ENCODE measurements at places on chromosomes 13 and 19. TPM values are rescaled to one million over a fixed set of nuclear protein-coding genes. Genes with fewer than 3 reads are reported as not detected.

GRCh38 chr13:42334329-42334706, 62.4 kb downstream of the AKAP11 start:
- H3K27ac ChIP-seq = no peak overlapping the region
- no peaks in the 10 kb centered on the region for H3K4me1 ChIP-seq
- DNase-seq = peak; percentile 39
- peak overlapping the region; percentile 50 for H3K4me3 ChIP-seq
- H3K27me3 ChIP-seq = peaks cover 12% of the 10 kb centered on the region

DNA sequence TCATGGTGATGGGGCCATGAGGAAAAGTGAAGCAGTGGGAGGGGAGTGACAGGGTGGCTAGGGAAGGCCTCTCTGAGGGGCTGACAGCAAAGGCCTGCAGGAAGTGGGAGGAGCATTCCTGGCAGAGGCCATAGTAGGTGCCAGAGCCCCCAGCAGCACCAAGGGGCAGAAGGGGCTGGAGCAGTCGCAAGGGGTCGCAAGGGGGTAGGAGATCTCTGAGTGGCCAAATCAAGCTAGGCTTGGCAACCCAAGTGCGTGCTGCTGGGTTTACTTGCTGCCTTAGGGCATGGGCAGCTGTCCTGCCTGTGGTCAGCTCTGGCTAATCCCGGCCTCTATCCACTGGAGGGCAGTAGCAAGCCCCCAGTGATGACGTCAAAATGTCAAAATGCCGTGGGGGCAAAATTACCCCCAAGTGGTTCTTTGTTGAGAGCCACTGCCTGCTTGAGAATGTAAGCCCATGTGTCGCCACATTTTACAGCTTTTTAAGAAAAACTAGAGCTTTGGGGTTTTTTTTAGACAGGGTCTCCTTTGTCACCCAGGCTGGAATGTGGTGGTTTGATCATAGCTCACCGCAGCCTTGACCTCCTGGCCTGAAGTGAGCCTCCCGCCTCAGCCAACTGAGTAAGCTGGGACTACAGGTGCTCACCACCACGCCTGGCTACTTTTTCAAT, 11.8 kb downstream of the CCDC97 start:
- peaks cover 37% of the 10 kb centered on the region for H3K36me3 ChIP-seq
- no peaks in the 10 kb centered on the region for H3K27me3 ChIP-seq
- H3K27ac ChIP-seq = peak overlapping the region; percentile 100
- peaks cover 54% of the 10 kb centered on the region for H3K4me1 ChIP-seq

- DNase-seq = peak; percentile 82
- no peak overlapping the region for H3K27ac ChIP-seq
- H3K4me1 ChIP-seq = no peaks in the 10 kb centered on the region
- no peaks in the 10 kb centered on the region for H3K27me3 ChIP-seq
Measured at GRCh38 chr19:4016486-4016885, 8.9 kb downstream of the PIAS4 start.

GRCh38 chr19:46748325-46749109, 2.3 kb upstream of the STRN4 start:
- peak; percentile 94 for DNase-seq
- H3K27me3 ChIP-seq = no peaks in the 10 kb centered on the region
- peaks cover 21% of the 10 kb centered on the region for H3K36me3 ChIP-seq
- peaks cover 15% of the 10 kb centered on the region for H3K4me1 ChIP-seq
- no peak overlapping the region for H3K27ac ChIP-seq
- no peak overlapping the region for H3K4me3 ChIP-seq

GRCh38 chr13:44989941-44990340, 603 bp downstream of the GPALPP1 start:
- H3K4me3 ChIP-seq = peak overlapping the region; percentile 99
- H3K27ac ChIP-seq = peak overlapping the region; percentile 96
- no peaks in the 10 kb centered on the region for H3K27me3 ChIP-seq
- DNase-seq = peak; percentile 68
- peaks cover 22% of the 10 kb centered on the region for H3K4me1 ChIP-seq

- H3K36me3 ChIP-seq = peaks cover 22% of the 10 kb centered on the region
- peak; percentile 26 for DNase-seq
- no peak overlapping the region for H3K4me3 ChIP-seq
Measured at GRCh38 chr19:10908380-10908960, 20.0 kb downstream of the YIPF2 start.

DNA sequence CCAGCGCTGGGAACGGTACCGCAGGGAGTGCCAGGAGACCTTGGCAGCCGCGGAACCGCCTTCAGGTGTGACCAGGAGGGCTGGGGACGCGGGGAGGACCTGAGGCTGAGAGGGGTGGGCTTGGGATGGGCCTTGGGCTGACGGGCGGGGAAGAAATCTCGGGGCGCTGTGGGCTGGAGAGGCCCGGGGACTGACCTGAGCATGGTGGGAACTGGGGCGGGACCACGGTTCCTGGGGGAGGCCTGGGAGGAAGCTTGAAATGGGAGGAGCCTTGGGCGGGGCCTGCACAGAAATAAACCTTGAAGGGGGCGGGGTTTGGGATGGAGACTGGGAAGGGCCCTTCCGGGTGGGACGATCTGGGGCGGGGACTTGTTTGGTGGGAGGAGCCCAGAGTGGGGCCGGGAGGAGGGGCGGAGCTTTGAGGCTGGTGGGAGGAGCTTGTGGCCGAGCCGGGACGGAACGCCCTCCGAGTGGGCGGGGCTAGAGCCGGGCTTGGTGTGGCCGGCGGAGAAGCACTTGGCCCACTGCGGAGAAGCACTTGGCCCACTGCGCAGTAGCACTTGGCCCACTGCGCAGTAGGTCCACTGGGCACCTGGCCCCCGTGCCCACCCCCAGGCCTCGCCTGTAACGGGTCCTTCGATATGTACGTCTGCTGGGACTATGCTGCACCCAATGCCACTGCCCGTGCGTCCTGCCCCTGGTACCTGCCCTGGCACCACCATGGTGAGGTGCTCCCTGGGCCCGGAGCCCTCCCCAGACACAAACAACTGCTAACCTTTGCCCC, 2.8 kb downstream of the GIPR start:
- H3K4me3 ChIP-seq = no peak overlapping the region
- DNase-seq = peak; percentile 91
- peaks cover 13% of the 10 kb centered on the region for H3K4me1 ChIP-seq
- no peaks in the 10 kb centered on the region for H3K36me3 ChIP-seq
- peaks cover 26% of the 10 kb centered on the region for H3K27me3 ChIP-seq

- H3K4me1 ChIP-seq = no peaks in the 10 kb centered on the region
- H3K4me3 ChIP-seq = no peak overlapping the region
- H3K27me3 ChIP-seq = no peaks in the 10 kb centered on the region
- H3K36me3 ChIP-seq = no peaks in the 10 kb centered on the region
Measured at GRCh38 chr13:103178986-103179943, 113.0 kb upstream of the SLC10A2 start.

- H3K4me1 ChIP-seq = no peaks in the 10 kb centered on the region
- H3K36me3 ChIP-seq = no peaks in the 10 kb centered on the region
- H3K27me3 ChIP-seq = peaks cover 8% of the 10 kb centered on the region
- DNase-seq = no peak
- no peak overlapping the region for H3K4me3 ChIP-seq
Measured at GRCh38 chr19:14871619-14872230, 14.2 kb downstream of the OR7A17 start.

GRCh38 chr19:19256072-19256969, 16.8 kb downstream of the TM6SF2 start:
- no peak overlapping the region for H3K27ac ChIP-seq
- DNase-seq = peak; percentile 82
- H3K36me3 ChIP-seq = no peaks in the 10 kb centered on the region
- H3K4me1 ChIP-seq = no peaks in the 10 kb centered on the region

DNA sequence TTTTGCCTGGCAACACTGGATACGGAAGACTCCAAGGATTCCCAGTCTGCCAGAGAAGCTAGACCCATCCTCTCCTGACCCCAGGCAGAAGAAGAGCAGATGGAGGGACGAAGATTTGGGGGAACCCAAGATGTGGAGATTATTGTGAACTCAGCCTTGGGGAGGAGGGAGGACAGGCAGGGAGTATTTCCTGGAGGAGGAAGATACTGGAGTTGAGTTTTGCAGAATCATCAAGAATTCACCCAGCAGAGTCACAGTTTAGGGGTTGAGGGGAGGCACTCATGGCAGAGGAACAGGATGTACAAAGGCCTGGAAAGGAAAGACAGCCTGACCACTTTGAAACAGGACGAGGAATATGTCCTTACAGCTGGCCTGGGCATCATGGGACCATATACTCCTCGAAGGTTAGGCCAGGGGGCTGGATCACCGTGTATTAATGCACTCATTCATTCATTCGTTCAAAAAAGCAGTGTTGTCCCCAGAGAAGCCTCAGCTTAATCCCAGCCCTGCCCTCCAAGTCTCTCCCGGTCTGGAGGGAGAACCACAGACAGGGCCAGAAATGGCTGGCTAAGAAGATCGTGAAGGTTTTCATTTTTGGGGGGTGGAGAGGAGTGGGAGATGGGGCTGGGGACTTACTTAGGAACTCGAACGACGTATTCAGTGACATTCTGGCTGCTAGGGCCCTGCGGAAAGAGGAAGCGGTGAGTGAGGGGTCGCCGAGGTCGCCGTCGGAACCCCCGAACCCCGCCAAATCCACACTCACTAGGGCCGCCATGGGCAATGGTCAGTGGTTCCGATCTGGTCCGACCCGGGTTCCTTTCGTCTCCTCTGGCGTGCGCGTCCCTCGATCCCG, 517 bp downstream of the GTF2F1 start:
- peak; percentile 68 for DNase-seq
- peaks cover 34% of the 10 kb centered on the region for H3K36me3 ChIP-seq
- H3K27me3 ChIP-seq = no peaks in the 10 kb centered on the region
- H3K4me3 ChIP-seq = peak overlapping the region; percentile 94

DNA sequence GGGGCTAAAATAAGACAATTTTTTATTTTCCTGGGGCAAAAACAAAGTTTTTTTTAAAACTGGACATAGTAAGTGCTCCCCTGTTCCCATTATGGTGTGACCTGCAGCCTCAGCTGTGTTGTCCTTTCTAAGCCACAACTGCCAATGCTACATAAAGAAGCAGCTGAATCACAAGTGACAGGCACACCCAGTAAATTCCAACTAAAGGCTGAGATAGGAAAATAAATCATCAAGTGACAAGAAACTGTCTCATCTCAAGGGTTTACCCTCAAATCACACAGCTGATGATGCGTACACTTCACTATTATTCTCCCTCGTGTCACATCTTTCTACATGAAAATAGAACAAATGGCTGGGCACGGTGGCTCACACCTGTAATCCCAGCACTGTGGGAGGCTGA, 28.7 kb downstream of the STK24 start:
- no peaks in the 10 kb centered on the region for H3K27me3 ChIP-seq
- peak overlapping the region; percentile 33 for H3K27ac ChIP-seq
- peaks cover 35% of the 10 kb centered on the region for H3K4me1 ChIP-seq
- no peak for DNase-seq
- H3K4me3 ChIP-seq = no peak overlapping the region
- peaks cover 16% of the 10 kb centered on the region for H3K36me3 ChIP-seq

GRCh38 chr19:3073931-3074595, 11.8 kb upstream of the TLE5 start:
- no peaks in the 10 kb centered on the region for H3K27me3 ChIP-seq
- DNase-seq = peak; percentile 62
- peaks cover 9% of the 10 kb centered on the region for H3K4me1 ChIP-seq
- H3K4me3 ChIP-seq = no peak overlapping the region

DNA sequence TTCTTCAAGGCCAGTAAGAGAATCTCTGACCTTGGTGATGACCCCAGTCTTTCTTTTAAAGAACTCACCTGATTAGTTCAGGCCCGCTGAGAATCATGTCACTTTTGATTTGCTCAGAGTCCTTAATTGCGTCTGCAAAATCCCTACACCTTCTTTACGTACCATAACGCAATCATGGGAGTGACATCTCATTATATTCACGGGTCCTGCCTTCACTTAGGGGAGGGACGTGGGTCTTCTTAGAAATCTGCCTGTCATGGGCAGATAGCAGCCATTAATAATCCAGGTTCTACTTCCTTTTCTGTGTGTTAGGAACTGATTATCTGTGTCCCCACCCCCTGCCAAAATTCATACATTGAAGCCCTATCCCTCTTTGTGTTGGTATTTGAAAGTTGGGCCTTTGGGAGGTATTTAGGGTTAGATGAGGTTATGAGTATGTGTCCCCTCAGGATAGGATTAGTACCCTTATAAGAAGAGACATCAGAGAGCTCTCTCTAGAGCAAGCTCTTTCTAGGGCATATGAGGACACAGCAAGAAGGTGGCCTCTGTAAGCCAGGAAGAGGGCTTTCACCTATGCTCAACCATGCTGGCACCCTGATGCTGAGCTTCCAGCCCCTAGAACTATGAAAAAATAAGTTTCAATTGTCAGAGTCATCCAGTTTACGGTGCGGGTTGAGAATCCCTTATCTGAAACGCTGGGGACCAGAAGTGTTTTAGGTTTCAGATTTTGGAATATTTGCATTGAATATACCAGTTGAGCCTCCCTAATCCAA, 9.9 kb downstream of the TPP2 start:
- H3K4me1 ChIP-seq = peaks cover 3% of the 10 kb centered on the region
- no peak for DNase-seq
- no peak overlapping the region for H3K4me3 ChIP-seq
- H3K27ac ChIP-seq = no peak overlapping the region
- H3K27me3 ChIP-seq = no peaks in the 10 kb centered on the region
- peaks cover 44% of the 10 kb centered on the region for H3K36me3 ChIP-seq

GRCh38 chr19:543910-544608, at the start of gene GZMM:
GZMM (plus strand) TSS chr19:544053; CDS start chr19:544072, 19 bp downstream.
- no peaks in the 10 kb centered on the region for H3K27me3 ChIP-seq
- H3K27ac ChIP-seq = no peak within 1 kb of the TSS
- H3K4me3 ChIP-seq = no peak within 1 kb of the TSS
- peak; percentile 88 for DNase-seq

DNA sequence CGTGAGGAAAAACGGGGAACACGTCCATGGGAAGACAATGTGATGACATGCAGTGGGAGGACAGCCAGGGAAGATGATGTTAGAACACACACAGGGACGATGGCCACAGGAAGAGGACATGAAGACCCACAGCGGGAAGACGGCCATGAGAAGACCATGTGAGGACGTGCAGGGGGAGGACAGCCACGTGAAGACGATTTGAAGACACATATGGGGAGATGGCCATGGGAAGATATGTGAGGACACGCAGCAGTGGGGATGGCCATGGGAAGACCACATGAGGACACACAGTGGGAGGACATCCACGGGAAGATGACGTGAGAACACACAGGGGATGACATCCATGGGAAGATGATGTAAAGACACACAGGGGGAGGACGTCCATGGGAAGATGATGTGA, 83.8 kb downstream of the UQCRFS1 start:
- no peak overlapping the region for H3K27ac ChIP-seq
- no peaks in the 10 kb centered on the region for H3K4me1 ChIP-seq
- no peaks in the 10 kb centered on the region for H3K27me3 ChIP-seq
- no peak for DNase-seq
- H3K36me3 ChIP-seq = no peaks in the 10 kb centered on the region

DNA sequence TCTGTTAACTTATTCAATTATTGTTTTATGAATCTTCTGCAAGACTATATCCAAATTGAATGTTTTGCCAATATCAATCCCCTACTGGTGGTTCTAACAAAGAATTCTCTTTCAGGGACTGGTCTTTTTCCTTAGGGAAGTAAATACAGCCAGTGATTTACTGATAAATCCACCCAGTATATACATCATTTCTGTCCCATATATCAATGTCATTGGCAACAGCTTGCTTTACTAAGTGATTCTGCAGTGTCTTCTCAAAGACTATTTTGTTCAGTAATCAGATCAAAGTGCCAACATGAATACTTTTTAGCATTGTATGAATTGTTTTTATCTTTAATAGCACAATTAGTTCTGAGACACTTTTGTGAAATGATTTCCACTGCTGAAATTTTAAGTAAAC, 114.0 kb upstream of the OBI1 start:
- H3K4me3 ChIP-seq = no peak overlapping the region
- H3K36me3 ChIP-seq = no peaks in the 10 kb centered on the region
- no peak for DNase-seq
- H3K27me3 ChIP-seq = no peaks in the 10 kb centered on the region

The FFAR1 gene
- not detected for total RNA-seq

The LSR gene
- total RNA-seq = 0.29 TPM

The SYCN gene
- not detected for total RNA-seq

The LGALS14 gene
- not detected for total RNA-seq

The CYP4F11 gene
- total RNA-seq = not detected

The ICAM4 gene
- 0.29 TPM for total RNA-seq

Data from osteoblast (primary cell).